Suppressor macrophage treated with lipopolysaccharide for 4 hours (primary cell): ENCODE measurements at places on chromosomes 5 and 9.

DNA sequence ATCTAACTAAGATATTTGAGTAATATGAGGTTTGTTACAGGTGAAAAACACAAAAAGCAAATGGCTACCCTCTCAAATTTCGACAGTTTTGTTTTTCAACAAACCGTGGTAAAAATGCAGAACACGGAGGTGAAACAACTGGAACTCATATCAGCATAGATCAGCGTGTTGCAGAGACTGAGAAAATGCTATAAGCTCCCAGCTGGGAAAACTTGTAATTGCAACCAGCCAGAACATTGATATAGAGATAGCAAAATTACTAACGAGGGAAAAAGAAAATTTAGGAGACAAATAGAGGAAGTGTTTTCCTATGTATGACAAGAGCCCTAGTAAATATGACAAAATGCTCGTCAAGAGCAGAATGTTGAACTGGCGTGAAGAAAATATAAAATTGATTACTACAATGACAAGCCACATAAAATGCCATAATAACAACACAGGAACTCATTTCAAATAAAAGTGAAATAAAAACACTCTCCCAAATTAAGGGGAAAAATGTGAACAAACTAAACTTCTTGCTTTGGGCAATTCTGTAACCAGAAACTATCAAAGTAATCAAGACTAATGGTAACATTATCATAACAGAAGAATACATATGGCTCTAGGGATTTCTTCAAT, 1989.8 kb downstream of the EFNA5 start:
- no peak for DNase-seq

DNA sequence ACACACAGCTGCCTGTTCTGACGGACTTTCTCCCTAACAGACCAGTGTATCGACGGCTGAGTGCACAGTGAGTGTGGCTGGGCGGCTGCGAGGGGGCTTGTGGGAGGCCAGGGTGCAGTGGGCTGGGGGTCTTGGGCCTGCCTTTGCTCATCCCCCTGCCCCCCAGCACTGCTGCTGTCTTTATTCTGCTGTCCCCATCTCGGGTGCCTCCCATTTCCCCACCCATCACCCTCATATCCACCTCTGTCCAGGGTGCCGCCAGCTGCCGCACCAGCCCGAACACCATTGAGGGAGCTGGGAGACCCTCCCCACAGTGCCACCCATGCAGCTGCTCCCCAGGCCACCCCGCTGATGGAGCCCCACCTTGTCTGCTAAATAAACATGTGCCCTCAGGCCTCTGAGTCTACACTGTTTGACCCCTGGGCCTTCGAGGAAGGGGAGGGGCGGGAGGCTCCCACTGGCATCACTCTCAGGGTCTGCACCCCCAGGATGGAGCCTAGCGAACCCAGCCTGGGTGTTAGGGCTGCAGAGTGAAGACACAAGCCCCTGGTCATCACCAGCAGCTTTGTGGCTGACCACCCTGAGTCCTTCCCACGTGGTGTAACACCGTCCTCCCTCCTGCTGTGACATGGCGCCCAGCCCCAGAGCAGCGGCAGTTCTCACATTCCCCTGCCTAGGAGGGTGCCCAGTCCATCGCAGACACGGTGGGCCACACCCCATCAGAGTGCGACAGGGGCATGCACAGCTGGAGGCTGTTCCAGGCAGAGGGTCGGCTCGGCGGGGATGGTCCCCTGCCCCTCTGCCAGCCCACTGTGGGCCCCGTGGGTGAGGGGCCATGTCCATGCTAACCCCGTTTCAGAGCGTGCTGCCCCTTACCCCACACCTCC, 4.0 kb downstream of the LCN2 start:
- DNase-seq = no peak

DNA sequence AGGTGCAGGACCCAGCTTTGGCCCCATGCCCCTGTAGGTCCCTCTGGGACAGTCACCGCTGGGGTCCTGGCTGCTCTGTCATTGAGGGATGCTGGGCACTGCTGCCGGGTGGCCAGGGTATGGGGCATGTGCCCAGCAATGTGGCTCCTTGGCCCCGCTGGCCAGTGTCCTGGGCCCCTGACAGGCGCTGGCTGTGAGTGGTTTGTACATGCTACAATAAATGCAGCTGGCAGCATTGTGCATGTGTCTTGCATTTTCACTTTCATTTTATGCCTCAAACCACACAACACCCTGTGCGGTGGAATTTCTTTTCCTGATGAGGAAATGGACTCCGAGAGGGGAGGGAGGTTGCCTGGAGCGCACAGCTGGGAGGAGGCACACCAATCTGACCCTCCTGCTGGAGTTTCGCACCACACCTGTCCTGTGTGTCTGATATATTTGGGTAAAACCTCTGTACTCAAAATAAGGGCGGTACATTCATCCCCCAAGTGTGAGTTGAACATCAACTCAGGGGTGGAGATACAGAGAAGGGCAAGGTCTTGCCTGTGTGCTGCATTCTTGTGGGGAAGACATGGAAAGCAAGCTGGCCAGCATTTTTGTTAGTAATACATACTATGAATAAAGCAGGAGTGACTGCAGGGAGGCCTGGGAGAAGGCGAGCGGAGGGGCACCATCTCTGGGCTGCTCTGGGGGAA, 11.7 kb downstream of the TSPAN17 start:
- DNase-seq = peak; percentile 79

DNA sequence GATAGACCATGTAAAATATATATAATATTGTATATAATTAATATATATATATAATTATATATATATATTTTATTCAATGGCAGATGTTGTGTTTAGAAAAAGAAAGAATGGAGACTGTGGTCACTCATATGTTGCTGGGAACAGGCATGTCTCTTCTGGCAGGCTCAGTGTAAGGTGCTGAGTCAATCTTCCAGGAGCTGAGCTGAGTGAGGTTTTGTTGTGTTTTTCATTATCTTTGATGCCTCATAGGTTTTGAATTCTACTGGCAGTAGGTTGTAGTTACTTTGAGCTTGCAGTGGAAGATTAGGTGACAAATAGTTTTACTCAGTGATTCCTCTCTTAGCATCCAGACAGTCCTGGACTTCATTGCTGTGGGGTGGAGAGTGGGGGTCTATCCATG, 561.3 kb downstream of the IRX1 start:
- DNase-seq = no peak

GRCh38 chr9:124259158-124259808, 1.5 kb downstream of the NEK6 start:
- peak; percentile 87 for DNase-seq

- no peak for DNase-seq
Observed at GRCh38 chr9:126953041-126953809, 38.6 kb downstream of the RALGPS1 start.

- DNase-seq = no peak
Observed at GRCh38 chr5:128572051-128572929, 34.2 kb upstream of the FBN2 start.

DNA sequence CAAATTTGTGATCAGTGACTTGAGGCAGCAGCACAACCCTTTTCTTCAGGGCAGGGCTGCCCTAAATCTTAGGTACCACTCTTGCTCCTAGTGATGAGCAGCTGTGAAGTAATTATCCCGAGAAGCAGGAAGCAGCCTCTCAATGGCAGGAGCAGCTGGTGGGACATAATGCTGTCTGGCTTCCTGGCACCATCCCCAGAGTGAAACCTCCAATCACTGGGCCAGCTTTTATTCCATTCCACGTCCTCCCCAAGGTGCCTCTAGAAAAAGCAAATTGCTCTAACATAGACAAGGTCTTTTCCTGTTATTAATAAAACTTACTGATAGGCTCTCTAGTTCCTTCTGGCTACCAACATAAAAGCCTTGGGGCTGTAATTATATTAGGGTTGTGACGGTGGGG, 154.0 kb downstream of the FRMD3 start:
- DNase-seq = no peak

DNA sequence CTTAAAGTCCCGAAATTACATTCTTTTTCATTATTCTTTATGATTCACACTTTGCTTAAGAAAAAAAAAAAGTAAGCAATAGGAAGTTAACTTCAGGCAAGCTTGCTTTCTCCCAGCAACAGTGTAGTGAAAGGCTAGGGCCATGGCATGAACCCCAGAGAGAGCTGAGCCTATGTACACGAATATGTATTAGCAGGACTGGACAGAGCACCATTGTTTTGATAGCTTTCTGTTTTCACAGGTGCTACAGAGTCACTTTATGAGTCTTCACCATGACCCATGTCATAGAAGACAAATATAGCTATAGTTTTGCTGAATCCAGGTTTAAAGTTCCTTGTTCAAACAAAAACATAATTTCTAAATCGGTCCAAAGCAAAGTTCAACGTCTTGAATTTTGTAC, 199.2 kb downstream of the ADAMTSL1 start:
- DNase-seq = no peak

DNA sequence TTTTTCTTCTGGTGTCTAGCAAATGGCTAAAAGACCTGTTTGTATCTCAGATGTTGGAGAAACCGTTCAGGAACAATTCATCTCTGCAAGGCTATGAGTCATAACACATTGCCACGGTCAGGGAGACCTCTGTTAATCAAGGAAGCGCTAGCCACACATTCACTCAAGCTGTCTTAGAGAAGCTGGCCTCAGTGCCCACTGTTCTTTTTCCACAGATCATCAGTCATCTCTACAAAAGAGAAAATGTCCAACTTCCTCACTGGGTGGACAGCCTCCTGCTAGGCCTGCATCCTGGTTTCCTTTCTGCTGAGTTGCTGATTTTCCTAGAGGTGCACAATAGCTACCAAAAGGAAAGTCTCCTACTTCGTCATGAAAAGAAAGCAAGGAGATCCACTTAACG, 360.5 kb downstream of the BNC2 start:
- DNase-seq = no peak
